ENCODE measurements at places on chromosomes 6 and 20. TPM values are rescaled to one million over a fixed set of nuclear protein-coding genes. Genes with fewer than 3 reads are reported as not detected.

CLDN20 gene
- polyA plus RNA-seq: 3.5 TPM

GRCh38 chr20:17710379-17711266, 10.9 kb downstream of the BANF2 start:
- DNase-seq: peak; percentile 62

GRCh38 chr20:22687676-22688349, 103.4 kb upstream of the FOXA2 start:
- no peak for DNase-seq

DNA sequence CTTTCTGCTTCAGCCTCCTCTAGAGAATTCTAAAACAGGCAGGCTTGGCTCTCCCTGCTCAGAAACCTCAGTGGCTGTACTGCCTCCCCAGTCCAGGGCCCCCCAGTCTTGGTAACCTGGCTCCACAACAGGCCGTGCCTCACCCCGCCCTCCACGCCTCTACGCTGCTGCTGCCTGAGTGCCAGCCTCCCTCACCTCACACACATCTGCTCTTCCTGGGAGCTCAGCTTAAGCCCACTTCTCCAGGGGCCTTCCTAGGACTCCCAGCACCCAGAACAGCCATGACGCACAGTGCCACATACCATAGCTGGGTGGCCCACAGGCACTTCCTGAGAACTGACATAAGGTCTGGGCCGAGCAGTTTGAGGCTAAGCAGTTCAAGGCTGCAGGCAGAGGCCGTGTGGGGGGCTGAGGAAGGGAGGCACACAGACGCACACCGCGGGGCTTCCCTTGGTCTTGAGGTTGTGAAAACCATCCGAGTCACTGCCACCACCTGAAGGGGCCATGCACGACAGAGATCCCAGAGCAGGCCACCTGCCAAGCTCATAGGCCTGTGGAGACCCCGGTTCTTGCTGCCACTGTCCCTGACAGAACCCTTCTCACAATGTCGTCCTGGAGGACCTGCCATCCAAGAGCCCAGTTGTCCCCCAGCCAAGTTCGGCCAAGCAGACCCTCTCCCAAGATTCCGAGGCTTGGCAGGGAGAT, 42.6 kb downstream of the DSTN start:
- no peak for DNase-seq

DNA sequence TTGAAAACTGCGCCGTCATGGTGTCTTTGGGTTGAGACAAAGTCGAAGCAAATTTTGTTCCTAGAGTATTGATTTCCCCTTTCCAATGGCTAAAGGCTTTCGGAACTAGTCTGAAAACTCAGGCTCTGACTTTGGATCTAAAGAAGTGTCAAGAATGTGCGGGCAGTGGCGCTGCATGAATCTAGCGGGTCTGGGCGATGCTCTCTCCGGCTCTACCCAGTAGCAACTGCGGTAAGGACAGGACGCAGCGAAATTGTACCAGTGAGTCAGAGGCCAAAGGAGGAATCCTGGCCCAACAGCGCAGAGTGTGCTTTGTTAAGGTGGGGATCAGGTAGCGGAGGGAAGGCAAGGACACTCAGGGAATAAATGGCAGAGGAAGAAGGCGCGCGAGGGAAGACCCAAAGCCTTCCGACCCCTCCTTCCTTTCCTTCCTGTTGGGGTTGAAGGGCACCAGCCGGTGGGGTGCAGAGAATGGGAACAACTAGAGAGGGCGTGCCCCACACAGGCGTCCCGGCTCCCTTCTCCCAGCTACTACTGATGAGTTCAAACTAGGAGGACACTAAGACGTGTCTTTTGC, 32.1 kb downstream of the HLA-F start:
- no peak for DNase-seq

DNA sequence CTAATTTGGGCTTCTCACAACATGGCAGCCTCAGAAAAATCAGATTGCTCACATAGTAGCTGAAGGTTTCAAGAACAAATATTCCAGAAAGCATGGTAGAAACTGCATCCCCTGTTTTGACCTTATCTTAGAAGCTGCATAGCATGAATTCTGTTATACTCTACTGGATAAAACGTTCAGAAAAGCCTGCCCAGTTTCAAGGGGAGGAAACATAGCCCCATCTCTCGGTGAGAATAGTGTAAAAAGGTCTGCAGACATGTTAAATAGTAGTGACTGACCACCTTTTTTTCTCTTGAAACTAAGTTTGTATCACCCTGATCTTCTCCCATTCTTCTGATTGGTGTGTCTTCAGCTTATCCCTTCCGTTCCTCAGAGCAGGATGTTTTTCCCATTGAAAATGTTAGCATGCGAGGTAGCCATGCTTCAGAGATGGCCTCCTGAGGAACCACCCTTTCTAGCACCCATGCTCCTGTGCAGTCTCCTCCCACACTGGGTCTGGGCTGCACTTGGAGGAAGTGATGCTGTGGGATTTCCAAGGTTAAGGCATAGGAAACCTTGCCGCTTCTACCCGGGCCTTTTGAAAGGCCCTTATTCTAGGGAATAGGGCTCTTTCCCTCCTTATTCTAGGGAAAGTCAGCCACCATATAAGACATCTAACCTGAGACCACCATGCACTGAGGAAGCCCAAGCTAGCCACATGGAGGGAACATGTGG, 50.1 kb downstream of the MARCKS start:
- no peak for DNase-seq

DNA sequence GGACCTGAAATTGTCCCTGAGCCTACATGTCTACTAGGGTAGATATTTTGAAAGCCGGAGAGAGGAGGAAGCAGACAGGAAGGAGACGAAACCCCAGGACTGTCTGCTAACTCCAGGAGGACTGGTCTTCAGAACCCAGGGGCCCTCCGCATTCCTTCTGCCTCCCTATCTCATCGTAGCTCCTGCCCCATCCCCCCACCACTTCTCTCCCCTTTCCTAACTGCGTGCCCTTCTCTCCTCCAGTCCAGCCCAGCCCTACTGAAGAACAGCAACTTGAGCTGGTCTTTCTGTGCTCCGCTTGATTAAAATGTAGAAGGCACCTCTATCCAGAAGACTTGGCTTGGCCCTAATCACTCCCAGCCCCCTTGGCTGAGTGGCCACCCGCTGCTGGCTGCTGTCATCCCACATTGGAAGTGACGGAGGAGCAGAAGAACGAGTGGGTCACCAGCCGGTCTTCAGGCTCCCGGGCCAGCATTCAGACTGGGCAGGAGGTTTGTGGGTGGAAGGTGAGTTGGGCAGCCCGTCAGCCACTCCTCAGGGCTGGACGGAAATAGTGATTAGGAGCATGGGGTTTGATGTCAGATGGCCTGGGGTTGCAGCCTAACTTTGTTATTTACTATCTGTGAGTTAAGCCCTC, 28.8 kb upstream of the ANGPT4 start:
- DNase-seq: no peak

DNA sequence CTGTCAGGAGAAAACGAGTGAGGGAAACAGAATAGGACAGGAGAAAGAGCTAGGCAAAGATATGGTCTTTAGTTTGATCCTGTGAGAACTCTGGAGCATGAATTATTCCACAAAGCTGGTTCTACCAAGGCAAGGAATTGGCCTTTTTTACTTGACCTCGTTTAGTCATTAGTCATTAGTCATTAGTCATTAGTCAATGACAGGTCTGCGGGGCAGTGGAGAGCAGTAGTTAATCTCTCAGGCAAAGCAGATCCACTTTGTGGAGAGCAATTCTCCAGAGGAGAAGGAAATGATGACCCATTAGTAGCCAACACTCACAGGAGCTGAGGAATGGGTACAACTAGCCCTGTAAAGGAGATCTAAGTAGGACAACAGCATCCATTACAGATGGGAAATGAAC, 22.0 kb upstream of the ABCC10 start:
- no peak for DNase-seq

DNA sequence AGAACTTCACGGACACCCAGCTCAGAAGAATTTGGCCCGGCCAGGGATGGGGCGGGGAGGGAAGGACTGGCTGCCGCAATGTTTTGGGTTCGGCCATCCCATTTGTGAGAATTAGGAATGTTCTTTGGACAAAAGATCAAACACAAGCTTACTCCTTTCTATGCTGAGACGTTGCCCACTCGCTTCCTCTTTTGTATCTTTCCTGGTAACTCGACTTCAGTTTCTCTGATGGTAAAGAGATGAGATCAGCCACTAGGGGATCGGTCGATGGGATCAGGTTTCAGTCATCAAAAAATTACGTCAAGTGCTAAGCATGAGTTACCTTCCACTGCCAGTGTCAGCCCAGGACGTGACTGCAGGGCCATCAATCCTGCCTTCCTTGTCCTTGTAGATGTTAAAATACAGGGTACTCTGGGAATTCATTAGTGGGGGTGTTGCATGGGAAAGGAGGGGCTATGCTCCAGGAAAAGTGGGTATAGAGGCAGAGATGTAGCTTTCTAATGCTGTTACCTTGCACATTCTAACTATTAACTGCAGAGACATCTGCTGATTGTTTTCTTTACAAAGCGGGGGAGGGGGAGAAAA, 190.2 kb downstream of the TSHZ2 start:
- DNase-seq: peak; percentile 88

DNA sequence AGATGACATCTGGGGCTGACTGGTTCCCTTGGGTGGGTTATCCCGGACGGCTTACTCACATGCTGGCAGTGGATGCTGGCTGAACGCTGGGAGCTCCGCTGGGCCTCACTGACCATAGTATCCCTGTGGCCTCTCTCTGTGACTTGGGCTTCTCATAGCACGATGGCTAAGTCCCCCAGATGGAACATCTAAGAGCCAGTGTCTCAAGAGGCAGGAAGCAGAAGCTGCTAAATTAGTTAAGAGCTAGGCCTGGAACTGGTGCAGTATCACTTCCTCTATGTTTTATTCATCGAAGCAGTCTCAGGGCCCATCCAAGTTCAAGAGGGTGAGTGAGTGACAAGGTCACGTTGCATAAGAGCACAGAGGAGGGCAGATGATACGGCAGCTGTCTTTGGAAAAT, 116.5 kb upstream of the LAMP5 start:
- no peak for DNase-seq

BICRAL gene
- 13.9 TPM for polyA plus RNA-seq

DNA sequence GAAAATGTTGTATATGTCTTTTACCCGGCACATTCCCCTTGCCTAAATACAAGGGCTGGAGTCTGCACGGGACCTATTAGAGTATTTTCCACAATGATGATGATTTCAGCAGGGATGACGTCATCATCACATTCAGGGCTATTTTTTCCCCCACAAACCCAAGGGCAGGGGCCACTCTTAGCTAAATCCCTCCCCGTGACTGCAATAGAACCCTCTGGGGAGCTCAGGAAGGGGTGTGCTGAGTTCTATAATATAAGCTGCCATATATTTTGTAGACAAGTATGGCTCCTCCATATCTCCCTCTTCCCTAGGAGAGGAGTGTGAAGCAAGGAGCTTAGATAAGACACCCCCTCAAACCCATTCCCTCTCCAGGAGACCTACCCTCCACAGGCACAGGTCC, 11.3 kb upstream of the MAPRE1 start:
- no peak for DNase-seq

GRCh38 chr6:133047065-133047665, 194.0 kb upstream of the EYA4 start:
- no peak for DNase-seq

RIPOR2 gene
- 8.0 TPM for polyA plus RNA-seq

DNA sequence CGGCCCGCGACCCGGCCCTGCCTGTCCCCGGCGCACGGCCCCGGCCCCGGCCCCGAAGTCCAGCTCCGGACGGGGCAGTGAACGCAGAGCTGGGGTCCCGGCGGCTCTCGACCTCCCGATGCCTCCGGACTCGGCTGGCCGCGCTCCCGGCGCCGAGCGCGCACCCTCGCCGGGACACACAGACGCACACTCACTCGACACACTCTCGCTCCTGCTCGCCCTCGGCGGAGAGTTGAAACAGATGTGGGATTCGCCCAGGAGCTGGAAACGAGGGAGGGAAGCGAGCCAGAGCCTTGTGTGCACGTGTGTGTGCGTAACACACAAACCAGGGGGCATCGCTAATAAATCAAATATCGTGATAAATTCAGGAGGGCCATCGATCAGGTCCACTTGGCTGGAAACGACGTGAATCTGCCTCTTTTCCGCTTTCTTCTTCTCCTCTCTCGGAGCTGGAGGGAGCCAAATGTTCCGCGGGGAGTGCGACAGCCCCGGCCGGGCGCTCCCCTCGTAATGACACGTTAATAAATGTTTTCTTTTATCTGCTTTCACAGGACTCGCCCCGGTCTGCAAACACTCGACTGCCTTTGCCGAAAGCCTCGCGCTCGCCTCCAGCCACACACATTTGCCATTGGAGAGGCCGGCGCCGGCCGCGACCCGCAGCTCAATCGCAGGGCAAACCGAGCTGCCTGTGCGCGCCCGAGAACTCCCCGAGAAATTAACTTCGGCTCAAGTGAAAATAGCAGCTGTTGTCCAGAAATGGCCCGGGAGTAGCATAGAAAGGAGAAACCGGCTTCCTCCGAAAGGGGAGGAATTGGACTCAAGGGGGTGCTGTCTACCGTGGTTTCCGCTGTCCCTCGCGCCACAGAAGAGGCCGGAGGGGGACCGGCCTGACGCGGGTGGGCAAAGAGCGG, 828 bp upstream of the SULF2 start:
- peak; percentile 88 for DNase-seq

- DNase-seq: no peak
Measured at GRCh38 chr6:41706876-41707564, 28.4 kb downstream of the TFEB start.

GRCh38 chr20:20712004-20712473, 405 bp downstream of the RALGAPA2 start:
- DNase-seq: no peak

HLA-DOA gene
- polyA plus RNA-seq: 4.4 TPM

DNA sequence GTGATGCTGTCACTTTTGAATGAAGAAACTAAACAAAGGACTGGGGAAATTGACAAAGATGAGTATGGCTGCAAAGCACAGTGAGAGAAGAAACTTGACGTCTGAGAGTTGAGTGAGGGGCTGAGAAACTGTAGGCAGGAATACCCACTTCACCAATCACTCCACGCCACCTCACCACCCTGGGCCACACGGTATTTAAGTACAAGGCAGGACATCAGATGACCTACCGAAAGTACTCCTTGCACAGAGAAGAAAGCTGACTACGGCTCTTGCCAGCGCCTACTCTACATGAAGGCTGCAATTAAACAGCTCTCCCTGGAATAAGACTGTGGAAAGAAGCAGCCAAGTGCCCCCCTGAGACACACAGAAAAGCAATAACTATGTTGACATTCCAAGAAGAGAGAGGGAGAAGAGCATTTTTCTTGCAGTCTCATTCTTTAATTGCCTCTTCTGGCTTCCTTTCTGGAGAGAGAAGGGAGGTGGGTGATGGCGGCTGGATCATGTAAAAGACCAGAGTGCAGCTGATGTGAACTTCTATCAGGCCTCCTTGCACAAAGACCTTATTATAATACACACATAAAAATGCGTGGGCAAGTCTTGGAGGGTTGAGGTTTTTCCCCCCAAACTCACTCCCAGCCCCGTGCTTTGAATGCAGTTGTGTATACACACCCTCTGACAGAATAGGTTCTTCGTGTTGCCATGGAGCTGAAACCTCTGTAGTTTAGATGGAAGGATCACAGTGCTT, 44.6 kb downstream of the HIVEP2 start:
- peak; percentile 23 for DNase-seq

ADGRF1 gene
- 39.5 TPM for polyA plus RNA-seq

VSTM2L gene
- polyA plus RNA-seq: 2.1 TPM

DHX35 gene
- polyA plus RNA-seq: 19.9 TPM

DNA sequence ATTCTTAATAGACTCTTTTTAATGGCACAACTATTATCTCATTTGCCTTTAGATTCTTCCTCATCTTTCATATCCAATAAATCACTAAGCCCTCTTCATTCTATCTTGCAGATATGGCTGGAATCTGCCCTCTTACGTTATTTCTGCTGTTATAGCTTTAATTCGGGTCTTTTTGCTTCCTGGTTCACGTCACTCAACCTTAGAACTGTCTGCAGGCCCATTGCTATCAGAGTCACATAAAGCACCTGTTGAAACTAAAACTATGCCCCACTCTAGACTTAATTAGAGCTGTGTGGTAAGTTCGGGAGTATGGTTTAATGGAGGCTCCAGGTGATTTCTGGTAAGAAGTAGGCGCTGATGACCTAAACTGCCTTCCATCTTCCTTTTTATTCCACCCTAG, 988 bp downstream of the QRSL1 start:
- no peak for DNase-seq
